ENCODE measurements at places on chromosomes 3 and 15.

DNA sequence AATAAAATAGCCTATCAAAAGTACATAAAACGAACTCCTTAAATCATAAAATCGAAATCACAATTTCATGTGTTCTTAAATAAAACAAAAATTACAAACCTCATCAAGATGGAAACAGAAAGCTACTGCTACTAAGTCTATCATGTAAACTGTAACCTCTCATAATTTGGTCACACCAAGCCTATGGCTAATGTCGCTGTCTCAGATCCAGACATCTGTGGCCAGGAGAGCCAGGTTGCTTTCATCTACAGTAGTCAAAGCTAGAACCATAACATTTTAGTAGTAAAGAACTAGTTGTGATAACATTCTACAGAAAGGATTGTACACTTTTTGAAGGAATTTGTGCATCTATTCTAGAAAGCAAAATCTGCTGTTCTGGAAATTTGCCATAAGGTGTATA is 197.4 kb upstream of the MBNL1 start:
- no peak for DNase-seq

GRCh38 chr3:123831420-123831819 is 52.7 kb downstream of the MYLK start:
- DNase-seq = no peak

DNA sequence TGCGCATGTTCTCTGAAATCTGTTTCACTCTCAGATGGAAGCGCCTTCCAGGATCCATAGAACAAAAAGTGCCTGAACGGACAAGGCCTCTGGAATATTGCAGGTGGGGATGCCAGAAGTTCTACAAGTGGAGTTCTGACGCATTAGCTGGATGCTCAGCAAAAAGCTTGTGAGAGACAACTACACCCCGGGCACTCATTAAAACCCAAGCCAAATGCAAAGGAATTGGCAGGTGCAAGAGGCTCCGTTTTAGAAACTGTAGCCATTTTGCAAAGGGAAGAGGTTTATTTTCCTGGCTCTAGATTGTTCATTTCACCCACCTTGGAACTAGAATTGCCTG is 35.2 kb upstream of the SLC24A5 start:
- no peak for DNase-seq

DNA sequence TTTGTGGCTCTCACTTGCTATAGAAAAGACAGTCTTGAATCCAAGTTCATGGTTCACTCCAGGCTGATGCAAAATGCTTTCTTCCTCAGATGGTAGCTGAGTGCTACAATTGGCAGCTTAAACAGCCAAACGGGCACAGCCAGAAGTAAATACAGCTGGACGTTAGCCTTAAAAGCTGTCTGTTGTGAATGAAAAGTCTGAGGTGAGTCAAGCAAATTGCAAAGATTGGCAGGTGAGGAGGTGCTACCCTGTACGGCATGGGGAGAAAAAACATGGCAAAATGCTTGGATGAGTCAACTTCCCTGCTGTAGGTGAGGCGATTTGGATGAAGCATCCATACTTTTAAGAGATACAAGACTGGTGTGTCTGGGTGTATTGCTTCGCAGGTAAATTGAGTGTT is 40.5 kb downstream of the IL5RA start:
- DNase-seq = no peak

DNA sequence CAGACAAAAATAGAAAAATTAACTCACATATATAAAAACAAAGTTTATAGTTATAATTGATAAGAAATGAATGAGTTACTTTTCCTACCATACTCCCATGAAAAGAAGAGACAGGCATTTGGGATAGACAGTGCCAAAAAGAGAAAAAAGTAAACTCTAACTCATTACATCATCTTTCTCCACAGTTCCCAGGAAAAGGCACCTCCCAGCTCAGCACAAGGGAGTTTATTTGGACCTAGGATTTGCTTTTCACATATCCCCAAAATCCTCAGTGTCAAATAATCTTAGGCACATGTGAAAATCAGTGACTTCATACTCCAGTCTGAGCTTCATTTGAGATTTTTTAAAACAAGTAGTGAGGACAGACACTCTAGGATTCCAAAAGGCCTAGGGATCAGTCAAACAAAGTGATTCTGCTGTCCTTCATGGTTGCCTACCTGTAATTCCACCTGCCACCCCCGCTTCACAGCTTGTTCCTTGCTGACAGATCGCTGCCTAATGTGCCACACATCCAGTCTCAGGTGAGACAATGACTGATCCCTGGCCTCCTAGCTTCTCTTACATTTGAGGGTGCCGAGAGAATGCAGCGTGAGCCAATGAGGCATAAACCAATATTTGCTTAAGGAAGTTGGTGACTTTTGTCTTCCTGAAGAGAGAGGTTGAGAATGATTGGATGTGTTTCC is 573.7 kb downstream of the TBL1XR1 start:
- no peak for DNase-seq

DNA sequence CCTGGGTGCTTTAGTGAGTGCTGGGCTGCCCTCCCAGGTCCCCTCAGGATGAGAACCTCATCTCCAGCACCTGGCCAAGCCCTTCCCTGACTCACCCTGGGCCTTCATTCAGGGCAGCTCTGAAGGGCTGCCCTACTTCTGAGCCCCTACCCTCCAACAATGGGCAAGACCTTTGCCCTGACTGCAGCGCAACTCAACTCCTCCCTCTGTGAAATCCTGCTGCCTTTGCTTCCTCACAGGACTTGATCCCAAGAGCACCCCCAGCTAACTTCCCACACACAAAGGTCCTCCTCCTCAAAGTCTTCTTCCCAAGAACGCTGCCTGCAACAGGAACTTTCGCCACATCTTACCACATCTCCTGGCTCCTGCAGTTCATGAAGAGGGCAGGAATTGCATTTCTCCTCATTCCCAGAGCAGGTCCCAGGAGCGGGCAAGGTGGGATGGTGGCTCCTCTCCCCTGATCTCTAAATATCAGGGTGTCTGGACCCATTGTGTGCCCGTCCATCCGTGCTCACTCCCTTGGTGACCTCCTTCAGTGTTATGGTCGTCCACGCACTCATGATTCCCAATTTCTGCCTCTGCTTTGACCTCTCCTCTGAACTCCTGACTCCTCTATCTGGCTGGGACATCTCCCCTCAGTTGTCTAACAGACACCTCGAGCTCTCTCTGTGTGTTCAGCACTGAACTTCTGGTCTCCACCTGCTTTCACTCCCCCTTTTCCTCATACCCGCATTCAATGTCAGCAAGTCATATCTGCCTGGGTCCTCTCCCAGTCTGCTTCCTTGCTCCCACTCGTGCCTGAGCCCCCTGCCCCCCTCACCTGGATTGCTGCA is 4.5 kb upstream of the SSUH2 start:
- no peak for DNase-seq

GRCh38 chr15:39285071-39285470 is 295.8 kb upstream of the THBS1 start:
- DNase-seq = no peak
